BJ (cell line): ENCODE measurements at places on chromosomes 16 and 17.

DNA sequence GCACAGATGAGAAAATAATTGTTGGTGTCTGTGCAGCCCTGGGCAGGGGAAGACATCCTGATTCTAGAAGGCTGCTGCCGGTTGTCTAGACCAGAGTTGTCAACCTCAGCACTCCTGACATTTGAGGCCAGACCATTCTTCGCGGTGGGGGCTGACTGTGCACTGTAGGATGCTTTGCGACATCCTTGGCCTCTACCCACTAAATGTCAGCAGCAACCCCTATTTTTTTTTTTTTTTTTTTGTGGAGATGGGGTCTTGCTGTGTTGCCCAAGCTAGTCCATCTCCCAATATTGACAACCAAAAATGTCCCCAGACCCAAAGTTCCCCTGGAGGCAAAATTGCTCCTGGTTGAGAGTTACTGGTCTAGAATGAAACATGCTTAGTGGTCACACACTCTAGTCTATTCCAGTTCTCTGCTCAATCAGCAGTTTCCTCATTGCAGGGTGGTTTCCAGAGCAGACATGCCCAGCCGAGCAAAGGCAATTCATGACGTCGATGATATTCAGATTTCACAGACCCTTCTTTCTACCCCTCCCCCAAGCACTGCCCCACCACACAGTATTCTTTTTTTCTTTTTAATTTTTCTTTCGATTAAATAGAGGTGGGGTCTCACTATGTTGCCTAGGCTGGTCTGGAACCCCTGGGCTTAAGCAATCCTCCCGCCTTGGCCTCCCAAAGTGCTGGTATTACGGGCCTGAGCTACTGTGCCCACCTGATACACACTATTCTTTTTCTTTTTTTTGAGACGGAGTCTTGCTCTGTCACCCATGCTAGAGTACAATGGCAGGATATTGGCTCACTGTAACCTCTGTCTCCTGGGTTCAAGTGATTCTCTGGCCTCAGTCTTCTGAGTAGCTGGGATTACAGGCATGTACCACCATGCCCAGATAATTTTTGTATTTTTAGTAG, 9.0 kb downstream of the C17orf99 start:
- no peak for DNase-seq

DNA sequence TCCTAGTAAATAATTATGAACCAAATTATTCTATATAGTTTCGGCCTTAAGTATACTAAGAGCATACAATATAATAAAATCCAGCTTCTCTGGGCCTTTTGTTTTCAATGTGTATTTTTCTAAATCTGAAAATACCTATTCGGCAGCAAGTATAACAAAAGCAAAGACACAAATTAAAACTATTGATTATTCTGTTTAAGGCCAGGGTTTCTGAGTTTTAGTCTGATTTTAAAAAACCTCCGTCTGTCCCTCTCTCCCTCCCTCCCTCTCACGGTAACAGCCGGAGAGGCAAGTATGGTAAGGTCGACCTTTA, 1.5 kb downstream of the TOB1 start:
- no peak for DNase-seq

DNA sequence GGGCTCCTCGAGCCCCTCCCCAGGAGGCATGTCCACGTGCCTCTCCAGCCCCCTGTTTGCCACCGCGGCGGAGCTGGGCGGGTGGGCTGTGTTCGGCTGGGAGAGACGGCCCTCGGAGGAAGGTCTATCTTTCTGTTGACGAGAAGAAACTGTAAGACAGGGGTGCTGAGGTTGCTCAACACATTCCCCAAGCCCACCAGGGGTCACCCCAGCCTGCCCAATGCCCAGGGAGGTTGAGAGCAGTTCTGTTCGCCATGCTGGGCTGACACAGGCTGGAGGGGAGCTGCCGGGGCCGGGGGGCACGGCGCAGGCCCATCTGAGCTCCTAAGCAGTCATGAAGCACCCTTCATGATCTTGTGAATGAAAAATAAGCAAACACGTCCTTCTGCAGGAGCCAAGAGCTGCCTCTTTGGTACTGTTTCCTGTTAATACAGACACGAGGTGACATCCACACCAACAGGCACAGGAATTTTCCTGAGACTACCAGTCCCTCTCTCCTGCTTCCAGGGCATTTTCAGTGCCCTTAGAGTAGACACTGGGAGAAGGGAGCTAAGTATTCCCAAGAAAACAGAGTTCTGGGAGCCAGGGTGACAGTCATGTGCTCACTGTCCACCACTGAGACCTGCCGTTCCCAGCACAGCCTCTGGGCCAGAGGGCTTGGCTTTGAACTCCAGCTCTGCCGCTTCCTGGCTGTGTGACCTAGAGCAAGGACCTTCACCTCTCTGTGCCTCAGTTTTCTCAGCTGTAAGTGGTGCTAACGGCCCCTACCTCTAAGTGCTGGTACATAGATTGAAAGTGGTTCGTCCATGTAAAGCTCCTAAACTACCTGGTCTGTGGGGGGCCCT, 9.2 kb downstream of the UBALD2 start:
- no peak for DNase-seq

DNA sequence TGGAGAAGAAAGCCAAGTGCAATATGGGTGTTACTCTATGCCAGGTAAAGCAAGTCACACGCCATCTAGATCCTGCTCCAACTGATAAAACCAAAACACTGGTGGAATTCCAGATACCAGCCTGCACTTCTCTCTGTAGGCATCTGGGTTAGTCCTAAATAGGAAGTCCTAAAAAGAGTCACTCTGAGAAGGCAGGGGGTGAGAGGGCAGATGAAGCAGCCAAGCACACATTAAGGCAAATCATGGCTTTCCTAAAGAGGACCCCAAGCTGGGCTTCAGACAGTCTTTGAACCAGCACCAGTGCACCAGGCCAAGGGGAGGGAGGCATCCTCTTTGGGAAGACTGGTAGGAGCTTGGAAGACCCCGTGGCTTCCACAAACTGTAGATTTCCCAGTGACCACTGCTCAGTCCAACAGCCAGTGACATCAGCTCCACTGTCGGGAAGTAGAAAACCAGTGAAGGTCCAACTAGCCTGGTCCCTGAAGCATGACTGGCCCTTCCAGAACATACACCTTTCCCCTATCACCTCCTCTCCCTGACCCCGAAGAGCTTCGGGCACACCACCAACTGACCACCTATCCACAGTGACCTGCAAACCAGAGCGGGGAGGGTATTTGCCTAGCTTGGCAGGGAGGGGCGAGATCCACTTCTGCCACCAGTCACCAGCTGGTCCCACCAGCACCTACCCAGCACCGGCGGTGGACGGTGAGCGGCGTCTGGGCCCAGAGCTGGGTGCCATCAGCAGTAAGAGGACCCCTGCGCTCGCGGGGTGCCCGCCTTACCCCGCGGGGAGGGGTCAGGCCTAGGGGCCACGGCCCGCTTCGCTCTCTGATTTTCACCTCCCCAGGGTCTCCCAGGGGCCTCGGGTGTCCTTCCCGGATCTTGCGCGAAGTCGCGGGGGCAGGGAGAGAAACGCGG, 1.0 kb downstream of the LITAF start:
- no peak for DNase-seq

DNA sequence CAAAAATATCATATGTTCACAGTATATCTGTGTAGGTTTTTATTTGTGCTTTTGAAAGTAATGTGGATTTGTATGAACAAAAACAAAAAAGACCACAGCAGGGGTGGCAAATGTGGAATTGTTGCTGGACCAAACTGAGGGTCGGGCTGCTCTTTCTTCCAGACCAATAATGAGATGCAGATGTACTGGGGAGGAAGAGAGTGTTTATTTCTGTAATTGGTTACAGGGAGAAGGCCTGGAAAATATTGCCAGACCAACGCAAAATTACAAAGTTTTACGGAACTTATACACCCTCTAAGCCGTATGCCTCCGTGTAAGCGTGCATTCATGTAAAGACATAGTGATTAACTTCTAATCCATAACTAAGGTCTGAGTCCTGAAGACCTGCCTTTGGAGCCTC, 353.9 kb upstream of the C16orf82 start:
- no peak for DNase-seq

DNA sequence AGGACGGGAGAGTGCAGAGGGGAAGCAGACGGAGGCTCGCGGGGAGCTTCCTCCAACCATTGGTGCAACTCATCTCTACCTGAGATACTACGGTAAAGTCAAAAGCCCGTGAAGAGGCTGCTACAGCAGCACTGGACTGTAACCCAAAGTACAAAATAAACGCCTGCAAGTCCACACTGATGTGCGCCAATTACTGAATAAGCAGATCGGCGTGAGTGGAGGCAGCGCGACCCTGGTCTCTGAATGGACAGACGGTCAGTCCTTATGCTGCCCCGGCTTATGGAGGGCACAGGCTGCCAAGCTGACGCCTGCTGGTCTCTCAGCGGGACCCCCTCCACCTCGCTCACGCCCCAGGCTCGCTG, 58.5 kb downstream of the LMF1 start:
- no peak for DNase-seq

GRCh38 chr17:33653399-33653788, 360.3 kb upstream of the ASIC2 start:
- no peak for DNase-seq

DNA sequence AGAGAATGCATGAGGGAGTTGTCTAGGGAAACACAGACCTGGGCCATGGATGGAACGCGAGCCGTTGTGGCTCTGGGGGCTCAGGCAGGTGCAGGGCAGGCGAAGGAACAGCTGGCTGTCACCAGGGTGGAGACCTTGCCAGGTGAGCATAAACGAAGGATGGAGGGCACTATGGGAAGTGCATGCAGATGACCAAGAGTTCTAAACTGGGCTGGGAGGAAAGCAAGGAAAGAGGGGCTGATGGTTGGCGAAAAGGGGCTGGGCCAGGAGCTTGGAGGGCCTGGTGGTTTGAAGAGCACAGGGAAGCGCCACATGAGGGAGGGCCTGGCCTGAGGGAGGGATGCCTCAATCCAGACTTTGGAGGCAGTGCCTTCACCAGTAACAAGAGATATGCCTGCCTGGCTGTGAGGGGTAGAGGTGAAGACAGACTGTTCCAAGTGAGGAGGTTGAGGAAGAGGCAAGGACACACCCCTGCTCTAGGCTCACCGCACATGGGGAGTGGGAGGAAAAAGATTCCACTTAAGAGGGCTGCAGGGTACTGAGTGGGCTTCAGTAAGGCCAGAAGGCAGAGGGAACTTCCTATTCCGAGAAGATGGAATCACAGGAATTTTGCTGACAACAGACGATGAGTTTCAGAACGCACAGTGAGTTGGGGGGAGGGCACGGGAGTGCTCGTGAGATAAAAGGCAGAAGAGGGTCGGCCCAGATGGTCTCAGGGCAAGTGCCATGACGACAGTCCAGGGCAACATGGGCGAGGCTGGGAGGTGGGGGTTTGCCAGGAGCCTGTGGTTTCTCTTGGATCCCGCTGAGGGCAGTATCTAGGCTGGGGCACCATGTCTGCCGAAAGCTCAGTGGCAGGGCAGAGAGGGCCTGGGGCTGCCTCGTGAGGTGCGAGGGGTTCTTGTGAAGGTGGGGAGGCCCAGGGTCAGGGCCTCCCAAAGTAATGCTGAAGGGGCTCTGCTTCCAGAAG, 20.6 kb downstream of the B9D1 start:
- no peak for DNase-seq

GRCh38 chr17:77542011-77542410, 401.2 kb downstream of the SEC14L1 start:
- no peak for DNase-seq

GRCh38 chr16:22417019-22417418, 42.6 kb upstream of the CDR2 start:
- no peak for DNase-seq

DNA sequence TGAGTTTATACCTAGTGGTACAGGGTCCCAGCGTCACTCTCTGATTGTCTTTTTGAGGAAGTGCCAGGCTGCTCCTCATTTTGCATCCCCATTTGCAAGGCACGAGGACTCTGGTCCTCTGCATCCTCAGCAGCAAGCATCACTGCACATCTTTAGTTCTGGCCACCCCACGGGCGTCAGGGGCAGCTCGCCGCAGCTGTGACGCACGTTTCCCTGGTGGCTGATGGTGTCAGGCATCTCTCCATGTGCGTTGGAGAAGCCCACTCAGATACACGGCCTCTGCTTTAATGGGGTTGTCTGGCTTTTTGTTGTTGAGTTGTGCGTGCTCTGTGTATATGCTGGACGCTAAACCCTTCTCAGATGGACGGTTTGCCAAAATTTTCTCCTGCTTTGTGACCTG, 45.2 kb upstream of the ZNF469 start:
- DNase-seq: no peak

DNA sequence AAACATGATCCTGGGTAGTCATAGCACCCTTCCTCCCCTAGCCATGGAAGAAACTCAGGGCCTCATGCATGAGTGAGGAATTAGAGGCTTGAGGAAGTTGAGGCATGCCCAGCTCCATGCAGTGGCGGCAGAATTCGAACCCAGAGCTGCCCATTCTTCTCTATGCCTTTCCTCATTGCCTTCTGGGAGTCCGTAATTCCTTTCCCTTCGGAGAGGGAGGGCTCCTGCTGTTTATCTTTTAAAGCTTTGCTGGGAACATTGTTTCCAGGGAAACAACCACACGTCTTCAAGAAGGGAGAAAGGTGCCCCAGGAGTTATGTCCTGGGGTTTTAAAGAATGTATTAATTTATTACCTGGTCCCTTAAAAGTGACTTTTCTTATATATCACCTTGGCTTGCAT, 8.5 kb downstream of the CRISPLD2 start:
- no peak for DNase-seq

DNA sequence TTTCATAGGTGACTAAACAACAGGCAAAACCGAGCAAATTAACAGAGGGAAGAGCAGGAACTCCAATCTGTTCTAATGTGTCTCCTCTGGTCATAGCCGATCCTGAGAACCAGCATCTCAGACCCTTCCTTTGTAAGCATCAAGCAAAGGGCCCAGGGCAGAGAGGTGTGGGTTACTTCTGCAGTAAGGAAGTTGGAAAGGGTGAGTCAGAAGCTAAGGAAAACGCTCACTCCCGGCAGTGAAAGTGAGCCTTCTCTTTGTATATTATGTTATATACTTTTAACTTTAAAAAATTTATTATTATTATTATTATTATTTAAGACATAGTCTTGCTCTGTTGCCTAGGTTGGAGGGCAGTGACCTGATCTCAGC, 77.7 kb downstream of the MRM3 start:
- no peak for DNase-seq

DNA sequence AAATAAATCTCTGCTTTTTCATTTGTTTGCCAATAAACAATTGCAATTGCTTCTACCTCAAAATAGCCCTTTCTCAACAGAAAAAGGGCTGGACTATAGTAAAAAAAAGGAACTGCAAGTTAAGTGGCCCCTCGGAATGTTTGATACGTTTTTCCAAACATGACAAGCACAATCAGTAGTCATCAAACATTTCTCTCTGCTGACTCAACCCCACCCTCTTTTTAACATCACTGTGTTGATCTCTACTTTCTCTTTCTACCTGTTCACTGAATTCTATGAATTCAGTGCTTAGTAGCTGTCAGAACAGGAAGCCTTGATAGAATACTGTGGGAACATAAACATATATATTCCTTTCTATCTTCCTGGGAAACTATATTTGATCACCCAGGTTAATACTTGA, 116.5 kb upstream of the AXIN2 start:
- DNase-seq: no peak
